ENCODE measurements at places on chromosomes 4 and X.

GRCh38 chrX:131187206-131187605 is 101.9 kb downstream of the IGSF1 start:
- no peak for DNase-seq
- H3K4me3 ChIP-seq, result no peak overlapping the region
- no peaks in the 10 kb centered on the region for H3K36me3 ChIP-seq
- no peaks in the 10 kb centered on the region for H3K27me3 ChIP-seq
- no peaks in the 10 kb centered on the region for H3K4me1 ChIP-seq
- no peak overlapping the region for H3K27ac ChIP-seq

DNA sequence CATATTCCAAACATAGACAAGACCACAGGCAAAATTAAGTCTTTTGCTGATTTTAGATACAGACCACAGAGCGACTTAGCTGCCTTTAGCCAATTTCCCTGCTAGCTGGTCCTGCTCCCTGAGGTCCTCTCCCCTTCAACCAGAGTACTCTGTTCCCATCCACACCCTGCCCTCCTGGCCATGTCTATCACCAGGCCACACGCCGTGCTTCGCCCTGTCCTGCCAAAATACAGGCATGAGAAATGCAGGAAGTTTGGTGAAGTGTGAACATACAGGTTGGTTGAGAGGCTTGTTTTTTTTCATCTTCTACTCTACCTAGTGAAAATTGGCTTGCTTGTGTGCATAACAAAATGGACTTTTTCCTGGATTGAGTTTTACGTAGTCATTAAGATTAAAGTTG is 226.2 kb upstream of the TENM3 start:
- no peak overlapping the region for H3K27ac ChIP-seq
- no peak overlapping the region for H3K4me3 ChIP-seq
- DNase-seq, result no peak
- no peaks in the 10 kb centered on the region for H3K27me3 ChIP-seq

DNA sequence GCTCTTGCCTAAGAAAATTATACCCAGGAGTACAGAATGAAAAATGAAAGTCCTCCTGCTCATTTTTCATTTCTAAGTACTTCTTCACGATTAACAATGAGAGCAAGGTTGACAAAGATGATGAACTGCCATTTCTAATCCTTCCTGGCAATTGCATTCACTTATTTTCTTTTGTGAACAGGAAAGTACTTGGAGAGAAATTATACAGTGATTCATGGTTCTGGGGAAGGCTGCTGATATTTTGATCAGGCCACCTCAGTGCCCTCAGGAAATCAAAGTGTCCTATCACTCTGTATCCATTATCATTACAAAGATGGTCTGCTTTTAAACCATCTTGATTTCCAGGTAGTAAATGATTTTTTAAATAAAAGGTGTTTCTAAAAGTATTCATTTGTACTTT is 467.5 kb downstream of the PACRGL start:
- H3K27me3 ChIP-seq, result no peaks in the 10 kb centered on the region
- no peak for DNase-seq
- no peak overlapping the region for H3K27ac ChIP-seq

DNA sequence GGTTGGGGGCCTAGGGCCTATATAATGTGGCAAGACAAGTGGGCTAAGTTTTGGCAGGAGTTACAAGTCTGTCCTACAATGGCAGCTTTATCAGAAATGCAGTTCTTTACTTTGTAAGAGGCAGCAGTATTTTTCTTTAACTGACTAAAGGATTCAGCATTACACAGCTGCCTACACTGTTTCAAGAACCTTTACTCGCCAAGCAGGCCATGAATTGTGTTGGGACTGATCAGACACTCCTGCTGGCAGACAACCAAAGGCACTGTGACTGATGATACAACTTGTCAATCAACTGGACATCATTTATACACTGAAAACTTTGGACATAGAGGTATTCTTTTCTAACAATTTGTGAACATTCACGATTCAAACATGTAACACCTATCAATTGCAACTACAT is 4.3 kb downstream of the MORC4 start:
- no peak for DNase-seq
- no peaks in the 10 kb centered on the region for H3K27me3 ChIP-seq
- H3K27ac ChIP-seq, result no peak overlapping the region
- peaks cover 3% of the 10 kb centered on the region for H3K4me1 ChIP-seq
- peaks cover 3% of the 10 kb centered on the region for H3K36me3 ChIP-seq

DNA sequence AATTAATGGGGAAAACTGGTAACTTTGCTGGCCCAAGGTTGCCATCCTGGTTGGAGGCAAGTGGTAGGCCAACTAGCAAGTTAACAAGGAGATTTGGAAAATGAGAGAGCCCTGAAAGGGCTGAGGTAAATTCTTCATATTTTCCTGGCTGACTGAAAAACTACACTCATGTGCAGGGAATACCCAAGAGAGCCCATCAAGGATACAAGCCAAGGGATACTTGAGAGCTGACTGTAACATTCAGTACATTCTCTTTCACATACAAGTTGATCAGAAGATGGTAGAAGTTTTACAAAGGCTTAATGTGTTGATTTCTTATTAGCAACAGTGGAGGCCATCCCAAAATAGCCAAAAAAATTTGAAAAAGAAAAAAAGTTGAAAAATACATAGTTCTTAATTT is 33.3 kb downstream of the IL2 start:
- H3K36me3 ChIP-seq, result peaks cover 7% of the 10 kb centered on the region
- H3K27me3 ChIP-seq, result peaks cover 8% of the 10 kb centered on the region
- H3K4me3 ChIP-seq, result no peak overlapping the region
- no peak for DNase-seq
- no peaks in the 10 kb centered on the region for H3K4me1 ChIP-seq
- no peak overlapping the region for H3K27ac ChIP-seq

DNA sequence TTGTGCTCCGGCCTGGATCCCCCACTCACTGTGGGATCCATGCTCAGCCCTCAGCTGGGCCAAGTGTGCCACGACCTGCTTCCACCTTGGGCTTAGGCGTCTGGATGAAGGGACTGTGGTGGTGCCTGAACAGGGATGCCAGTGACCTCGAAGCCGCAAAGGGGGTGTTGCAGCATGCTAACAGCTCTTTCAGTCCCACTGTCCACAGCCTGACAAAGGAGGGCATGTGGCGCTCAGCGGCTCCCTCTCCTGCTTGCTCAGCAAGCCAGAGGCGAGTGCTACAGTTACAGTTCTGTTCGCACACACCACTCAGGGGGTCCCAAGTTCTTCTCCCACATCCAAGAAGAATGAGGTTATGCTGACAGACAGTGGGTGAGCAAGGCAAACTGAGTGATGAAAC is 5.2 kb upstream of the IGBP1 start:
- H3K4me3 ChIP-seq, result no peak overlapping the region
- H3K4me1 ChIP-seq, result peaks cover 9% of the 10 kb centered on the region
- no peaks in the 10 kb centered on the region for H3K36me3 ChIP-seq
- no peaks in the 10 kb centered on the region for H3K27me3 ChIP-seq
- H3K27ac ChIP-seq, result no peak overlapping the region

DNA sequence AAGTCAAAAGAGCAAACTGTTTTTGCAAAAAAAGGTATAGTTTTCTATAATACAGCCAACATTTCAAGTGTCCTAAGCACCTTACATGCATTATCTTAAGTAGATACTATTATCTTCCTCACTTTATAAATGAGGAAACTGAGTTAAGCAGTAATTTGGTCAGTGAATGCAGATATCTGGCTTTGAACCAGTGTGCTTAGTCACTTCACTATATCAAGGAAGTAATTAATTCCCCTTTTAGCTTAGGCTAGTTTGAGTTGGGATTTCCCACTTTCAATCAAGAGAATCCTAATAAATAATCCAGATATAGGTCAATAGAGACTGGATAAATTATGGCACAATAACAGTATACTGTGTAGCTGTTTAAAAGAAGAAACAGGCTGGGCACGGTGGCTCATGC is 14.8 kb downstream of the SPINK2 start:
- peaks cover 29% of the 10 kb centered on the region for H3K4me1 ChIP-seq
- H3K36me3 ChIP-seq, result no peaks in the 10 kb centered on the region
- H3K27me3 ChIP-seq, result no peaks in the 10 kb centered on the region
- no peak overlapping the region for H3K4me3 ChIP-seq
- H3K27ac ChIP-seq, result no peak overlapping the region

- H3K27ac ChIP-seq, result no peak overlapping the region
- no peak for DNase-seq
- H3K4me1 ChIP-seq, result no peaks in the 10 kb centered on the region
- no peaks in the 10 kb centered on the region for H3K36me3 ChIP-seq
Measured at GRCh38 chrX:135437867-135438733, 16.4 kb downstream of the SMIM10L2A start.

GRCh38 chr4:87931932-87932331 is 43.6 kb upstream of the SPP1 start:
- H3K27ac ChIP-seq, result no peak overlapping the region
- DNase-seq, result no peak
- no peaks in the 10 kb centered on the region for H3K4me1 ChIP-seq
- peaks cover 8% of the 10 kb centered on the region for H3K27me3 ChIP-seq
- no peak overlapping the region for H3K4me3 ChIP-seq

DNA sequence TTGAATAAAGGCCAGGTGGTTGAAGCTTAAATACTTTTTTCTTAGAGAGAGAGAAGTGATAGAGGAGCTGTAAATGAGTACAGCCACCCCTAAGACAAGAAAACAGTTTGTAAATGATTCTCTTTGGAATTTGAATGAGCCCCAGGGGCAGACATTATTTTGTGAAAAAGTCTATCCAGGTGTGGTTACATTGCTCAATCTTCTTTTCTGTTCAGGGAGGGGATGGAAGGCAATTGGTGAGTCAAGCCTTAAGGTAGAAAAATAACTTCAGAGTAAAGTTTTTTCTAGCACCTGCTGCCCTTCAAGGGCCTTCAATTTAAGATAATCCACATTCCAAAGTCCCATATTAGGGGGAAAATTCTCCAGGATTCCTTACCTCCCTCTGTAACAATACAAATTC is 646.7 kb downstream of the PDHA2 start:
- no peaks in the 10 kb centered on the region for H3K27me3 ChIP-seq
- DNase-seq, result no peak
- no peak overlapping the region for H3K4me3 ChIP-seq
- H3K4me1 ChIP-seq, result no peaks in the 10 kb centered on the region
- no peaks in the 10 kb centered on the region for H3K36me3 ChIP-seq
- H3K27ac ChIP-seq, result no peak overlapping the region

DNA sequence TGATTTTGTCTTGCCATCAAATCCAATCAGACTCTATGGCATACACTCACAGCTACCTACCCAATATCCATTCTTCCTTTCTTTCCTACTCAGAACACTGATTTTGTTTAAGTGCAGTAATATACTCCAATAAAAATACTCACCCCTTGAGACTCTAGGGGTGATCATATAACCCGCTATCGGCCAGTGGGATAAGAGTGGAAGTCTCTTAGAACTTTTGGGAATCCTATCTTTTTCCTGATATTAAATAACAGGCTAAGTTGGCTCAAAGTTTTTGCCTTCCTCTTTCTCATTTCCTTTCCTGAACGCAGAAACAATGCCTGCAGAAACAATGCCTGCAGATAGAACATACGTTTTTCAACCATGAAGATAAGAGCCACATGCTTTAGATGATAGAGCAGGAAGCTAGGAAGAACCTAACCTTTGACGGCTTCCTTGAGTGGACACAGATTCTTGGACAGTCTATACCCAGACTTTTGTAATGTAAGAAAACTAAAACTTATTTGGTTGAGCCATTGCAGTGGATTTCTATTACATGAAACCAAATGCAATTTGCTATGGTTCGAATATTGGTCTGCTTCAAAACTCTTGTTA is 373.8 kb downstream of the STIM2 start:
- no peaks in the 10 kb centered on the region for H3K36me3 ChIP-seq
- no peaks in the 10 kb centered on the region for H3K4me1 ChIP-seq
- no peak for DNase-seq
- H3K4me3 ChIP-seq, result no peak overlapping the region

DNA sequence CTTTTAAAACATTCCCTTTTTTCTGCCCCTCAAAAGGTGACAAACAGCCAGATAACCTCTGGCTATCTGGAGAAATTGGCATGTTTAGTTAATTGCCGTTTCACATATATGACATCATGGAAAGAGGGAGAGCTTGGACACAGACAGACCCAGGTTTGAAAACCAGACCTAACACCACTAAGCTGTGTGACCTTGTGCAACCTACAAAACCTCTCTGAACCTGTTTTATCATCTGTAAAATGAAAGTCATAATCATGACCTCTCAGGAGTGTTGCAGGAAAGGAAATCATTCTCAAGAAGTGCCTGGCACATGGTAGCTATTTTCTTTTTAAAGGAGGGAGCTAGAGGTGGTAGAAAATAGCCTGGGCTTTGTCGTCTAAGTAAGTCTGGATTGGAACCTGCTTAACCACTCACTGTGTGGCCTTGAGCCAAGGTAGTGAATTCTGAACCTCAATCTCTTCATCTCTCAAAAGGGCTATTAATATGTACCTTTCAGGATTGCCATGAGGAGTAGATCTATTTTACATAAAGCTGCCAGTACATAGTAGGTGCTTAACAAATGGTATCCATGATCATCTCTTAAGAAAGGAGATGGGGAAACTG is 363.5 kb downstream of the BCOR start:
- no peaks in the 10 kb centered on the region for H3K27me3 ChIP-seq
- DNase-seq, result no peak
- H3K27ac ChIP-seq, result no peak overlapping the region
- H3K4me3 ChIP-seq, result no peak overlapping the region
- H3K36me3 ChIP-seq, result no peaks in the 10 kb centered on the region

- no peak overlapping the region for H3K27ac ChIP-seq
- no peaks in the 10 kb centered on the region for H3K4me1 ChIP-seq
- no peak for DNase-seq
- no peaks in the 10 kb centered on the region for H3K36me3 ChIP-seq
- H3K4me3 ChIP-seq, result no peak overlapping the region
Measured at GRCh38 chrX:30525732-30526131, 51.8 kb downstream of the TASL start.

GRCh38 chr4:7418131-7418943 is 16.4 kb downstream of the PSAPL1 start:
- no peak for DNase-seq
- H3K4me3 ChIP-seq, result no peak overlapping the region
- no peaks in the 10 kb centered on the region for H3K4me1 ChIP-seq

- H3K27me3 ChIP-seq, result no peaks in the 10 kb centered on the region
- H3K36me3 ChIP-seq, result no peaks in the 10 kb centered on the region
- H3K4me1 ChIP-seq, result no peaks in the 10 kb centered on the region
- no peak overlapping the region for H3K4me3 ChIP-seq
- no peak overlapping the region for H3K27ac ChIP-seq
Measured at GRCh38 chr4:149690726-149691125, 124.9 kb downstream of the IQCM start.

DNA sequence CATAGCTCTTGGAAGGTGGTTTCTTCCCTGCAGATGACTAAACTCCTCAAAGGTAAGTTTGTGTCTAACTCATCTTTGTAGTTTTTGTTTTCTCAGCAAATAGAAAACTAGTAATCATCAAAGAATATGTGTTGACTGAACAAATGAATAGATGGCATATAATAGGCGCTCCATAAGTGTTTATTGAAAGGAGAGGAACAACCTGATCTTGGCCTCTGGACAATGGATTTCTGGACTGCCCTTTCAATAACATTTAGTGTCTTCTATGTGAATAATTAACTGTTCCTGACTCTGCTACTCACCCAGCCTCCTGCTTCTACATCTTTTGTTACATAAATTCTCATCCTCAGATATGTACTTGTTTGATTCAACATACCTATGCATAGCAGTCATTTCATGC is 399.1 kb downstream of the PPP1R2C start:
- peaks cover 2% of the 10 kb centered on the region for H3K36me3 ChIP-seq
- no peak overlapping the region for H3K4me3 ChIP-seq
- no peak for DNase-seq
- no peaks in the 10 kb centered on the region for H3K27me3 ChIP-seq
- no peak overlapping the region for H3K27ac ChIP-seq
- no peaks in the 10 kb centered on the region for H3K4me1 ChIP-seq
